Fibroblast of skin of left quadriceps (primary cell): ENCODE measurements at places on chromosomes 6 and 20.

GRCh38 chr6:6900569-6901204 lies 207.1 kb upstream of the RREB1 start:
- no peak for DNase-seq

DNA sequence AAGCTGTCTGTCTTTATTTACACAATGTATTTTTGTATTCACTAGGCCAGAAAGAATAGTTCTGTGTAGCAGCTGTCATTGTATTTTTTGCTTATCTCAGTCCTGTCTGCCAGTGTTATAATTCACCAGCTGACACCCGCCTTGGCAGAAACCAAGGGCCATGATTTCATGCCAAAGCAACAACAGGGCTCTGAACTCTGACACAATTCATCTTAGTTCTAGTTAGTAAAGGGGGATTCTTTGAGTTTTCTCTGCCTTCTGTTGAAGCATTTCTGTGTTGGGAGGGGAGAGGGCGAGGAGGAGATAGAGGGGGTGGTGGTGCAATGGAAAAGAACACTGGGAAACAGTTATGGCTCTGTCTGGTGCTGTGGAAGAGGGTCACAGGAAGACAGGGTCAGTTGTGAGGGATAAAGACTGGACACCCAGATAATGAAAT lies 684.6 kb upstream of the MARCKS start:
- DNase-seq: no peak

- no peak for DNase-seq
Observed at GRCh38 chr6:111566222-111566734, 39.4 kb downstream of the TRAF3IP2 start.

- DNase-seq: no peak
Observed at GRCh38 chr6:12363651-12364381, 73.7 kb downstream of the EDN1 start.

DNA sequence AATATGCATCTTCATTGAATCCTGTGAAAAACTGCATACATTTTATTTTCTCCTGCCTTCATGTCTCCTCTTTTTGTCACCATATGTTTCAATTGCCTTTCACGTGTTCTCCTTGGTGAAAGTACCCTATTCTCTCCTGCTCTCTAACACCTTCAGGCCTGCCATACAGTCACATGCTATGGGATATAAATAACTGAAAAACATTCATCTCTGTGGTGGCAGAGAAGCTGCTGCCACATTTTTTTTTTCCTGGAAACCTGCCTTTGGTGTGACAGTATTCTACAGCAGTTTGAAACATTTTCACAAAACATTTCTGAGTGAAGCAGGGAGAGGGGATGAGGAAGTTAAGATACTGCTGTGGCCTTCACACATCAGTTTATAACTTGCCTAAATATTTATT lies 44.8 kb upstream of the FBXL4 start:
- DNase-seq: no peak

GRCh38 chr6:32214126-32214525 lies 9.7 kb downstream of the NOTCH4 start:
- DNase-seq: no peak

GRCh38 chr6:79621579-79621978 lies 9.6 kb upstream of the SH3BGRL2 start:
- no peak for DNase-seq

DNA sequence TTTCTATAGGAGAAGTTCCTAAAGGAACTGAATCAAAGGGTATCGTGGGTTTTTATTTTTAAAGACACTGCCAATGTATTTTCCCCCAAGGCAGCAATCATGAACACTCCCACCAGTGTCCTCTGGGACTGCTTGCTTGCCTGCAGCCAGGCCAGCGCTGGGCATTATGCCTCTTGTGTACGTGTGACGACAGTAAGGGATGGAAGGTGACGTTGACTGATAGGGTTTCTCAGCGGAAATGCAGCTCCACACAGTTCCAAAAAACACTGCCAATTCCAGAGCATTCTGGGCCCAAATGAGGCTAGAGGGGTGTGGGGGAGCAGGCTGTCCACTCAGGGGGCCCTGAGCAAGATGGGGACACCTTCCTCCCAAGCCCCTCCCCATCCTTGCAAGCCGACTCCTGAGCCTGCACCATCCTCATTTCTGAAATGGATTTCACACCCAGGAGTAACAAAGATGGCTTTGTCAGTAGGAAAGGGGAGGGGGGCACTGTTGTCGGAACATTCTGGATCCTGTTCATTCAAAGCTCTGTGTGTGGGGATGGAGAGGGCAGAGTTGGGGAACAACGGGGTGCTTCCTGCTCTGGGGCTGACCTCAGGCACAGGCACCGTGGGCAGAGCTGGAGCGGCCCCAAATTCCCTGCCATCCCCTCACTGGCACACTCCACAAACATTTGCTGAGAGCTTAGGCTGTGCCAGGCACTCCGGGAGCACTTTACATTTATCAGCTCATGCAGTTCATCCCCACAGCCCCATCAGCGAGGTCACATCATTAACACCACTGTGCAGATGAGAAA lies 20.0 kb downstream of the PREX1 start:
- DNase-seq: no peak

DNA sequence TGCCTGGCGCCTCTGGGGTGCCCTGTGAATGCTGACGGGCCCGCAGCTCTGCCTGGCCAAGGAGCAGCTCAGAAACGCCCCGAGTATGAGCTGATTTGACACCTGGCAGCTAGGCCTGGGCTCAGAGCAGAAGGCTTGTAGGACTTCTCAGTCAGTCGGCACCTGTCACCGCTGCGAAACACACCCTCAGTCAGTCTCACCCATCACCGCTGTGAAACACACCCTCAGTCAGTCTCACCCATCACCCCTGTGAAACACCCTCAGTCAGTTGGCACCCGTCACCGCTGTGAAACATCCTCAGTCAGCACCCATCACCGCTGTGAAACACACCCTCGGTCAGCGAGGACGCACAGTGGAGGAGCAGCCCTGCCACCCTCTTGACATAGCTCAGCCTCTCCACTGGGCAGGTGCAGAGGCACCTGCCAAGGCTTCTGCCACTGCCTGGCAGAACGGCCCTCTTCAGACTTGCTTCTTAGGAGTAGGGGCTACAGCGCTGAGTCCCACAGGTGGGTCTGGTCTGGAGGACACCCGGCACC lies 109.0 kb downstream of the PSMB1 start:
- no peak for DNase-seq

DNA sequence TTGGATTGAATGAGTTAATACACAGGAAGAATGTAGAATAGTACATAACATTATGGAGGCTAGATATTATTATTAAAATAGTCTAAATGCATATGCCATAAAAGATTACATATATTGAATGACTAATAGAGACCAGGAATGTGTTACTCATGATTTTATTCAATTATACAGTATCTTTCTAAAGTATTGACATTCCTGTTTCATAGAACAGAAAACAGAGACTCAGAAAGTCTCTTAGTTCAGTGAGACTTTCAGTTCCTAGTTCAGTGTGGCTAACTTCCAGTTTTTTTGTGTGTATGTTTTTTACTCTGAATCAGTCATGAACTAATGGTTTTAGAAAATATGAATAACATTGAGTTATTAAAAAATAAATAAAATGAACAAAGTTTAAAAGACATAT lies 34.6 kb upstream of the TMEM244 start:
- peak; percentile 32 for DNase-seq

DNA sequence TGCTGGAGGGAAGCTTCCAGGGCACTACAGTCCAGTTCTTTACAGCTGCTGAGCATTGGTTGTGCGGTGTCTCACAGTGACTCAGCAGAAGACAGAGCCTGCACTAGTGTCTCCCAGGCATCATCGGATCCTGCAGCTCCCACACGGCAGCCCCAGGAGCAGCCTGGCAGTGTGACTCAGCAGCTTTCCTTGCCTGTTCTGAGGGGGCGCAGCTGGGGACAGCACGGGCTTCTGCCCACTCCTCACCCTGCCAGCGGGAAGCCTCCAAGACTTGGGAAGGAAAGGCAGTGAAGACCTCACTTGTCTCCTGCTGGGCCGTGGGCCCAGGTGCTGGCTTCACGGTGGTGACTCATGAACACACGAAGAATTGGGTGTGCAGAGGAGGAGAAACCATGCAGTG lies 165.4 kb downstream of the SYNDIG1 start:
- peak; percentile 73 for DNase-seq

GRCh38 chr6:84583784-84584183 lies 180.6 kb downstream of the TBX18 start:
- no peak for DNase-seq

GRCh38 chr20:1094751-1095150 lies 23.7 kb upstream of the PSMF1 start:
- peak; percentile 67 for DNase-seq

DNA sequence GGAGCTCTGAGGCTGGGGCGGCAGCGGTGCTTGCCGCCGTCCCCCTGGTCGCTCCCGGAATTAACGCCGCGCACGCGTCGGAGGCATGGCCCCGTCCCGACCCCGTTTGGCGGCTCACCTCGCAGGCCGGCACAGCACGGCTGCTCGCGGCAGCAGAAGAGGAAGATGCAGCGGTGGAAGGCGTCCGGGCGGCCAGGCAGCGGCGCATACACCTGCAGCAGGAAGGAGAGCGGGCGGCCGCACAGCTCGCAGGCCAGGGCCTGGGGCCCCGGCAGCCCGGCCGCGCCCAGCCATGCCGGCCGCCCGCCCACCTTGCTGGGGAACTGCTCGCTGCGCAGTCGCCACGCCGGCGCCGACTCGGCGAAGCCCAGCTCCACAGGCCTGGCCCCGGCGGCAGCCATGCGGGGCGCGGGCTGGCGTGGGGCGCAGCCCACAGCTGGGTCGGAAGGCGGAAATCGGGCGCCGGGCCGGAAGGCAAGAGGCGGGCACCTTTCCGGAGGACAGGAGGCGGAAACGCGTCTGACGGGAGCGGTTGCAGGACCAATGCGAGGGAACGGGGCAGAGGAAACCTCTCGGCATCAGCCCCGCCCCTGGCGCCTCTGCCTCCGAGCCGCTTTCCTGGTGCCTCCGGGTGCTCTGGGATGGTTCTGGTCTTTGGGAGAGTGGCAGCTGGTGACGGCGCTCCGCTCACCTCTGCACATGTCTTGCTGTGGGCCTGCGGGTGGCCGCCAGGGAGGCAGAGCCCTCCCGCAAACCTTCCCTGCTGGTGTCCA lies at the start of gene PDCD2:
PDCD2 (minus strand) TSS at position 457 of the 773 bp plus-strand sequence; CDS start at position 401, 56 bp downstream.
- DNase-seq: peak; percentile 66

DNA sequence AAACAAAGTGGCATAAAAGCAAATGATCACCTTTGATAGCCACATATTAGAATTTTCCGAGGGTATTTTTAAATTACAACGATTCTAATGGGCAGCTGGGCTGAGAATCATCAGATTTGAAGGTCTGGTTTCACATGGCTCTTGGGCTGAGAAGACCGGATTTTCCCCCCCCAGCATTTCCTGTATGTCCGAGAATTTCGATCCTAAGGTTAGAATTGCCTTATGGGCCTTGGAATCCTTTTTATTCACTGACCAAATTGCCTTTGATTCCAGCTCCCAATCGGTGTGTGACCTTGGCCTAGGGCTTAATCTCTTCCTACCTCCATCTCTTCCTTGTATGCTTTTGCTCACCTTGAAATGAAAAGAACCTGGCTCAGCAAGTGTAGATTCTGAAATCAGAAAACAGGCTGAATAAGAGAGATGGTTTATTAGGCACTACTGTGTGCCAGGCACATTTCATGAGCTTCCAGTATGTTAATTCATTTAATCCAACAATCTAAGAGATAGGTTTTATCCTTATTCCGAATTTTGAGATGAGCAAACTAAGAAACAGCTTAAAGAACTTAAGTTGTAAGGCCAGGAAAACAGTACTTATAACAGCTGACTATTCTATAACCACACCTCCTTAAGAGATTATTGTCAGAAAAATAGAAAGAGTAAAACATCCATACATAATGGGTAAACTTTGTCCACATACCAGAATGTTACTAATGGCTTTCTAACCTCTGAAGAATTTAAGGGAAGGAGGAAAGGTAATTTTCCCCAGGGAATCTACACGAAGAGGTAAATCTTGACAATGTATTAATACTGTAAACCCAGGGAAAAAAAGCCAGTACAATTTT lies 39.4 kb downstream of the HFE start:
- DNase-seq: no peak

- DNase-seq: no peak
Observed at GRCh38 chr20:47063407-47063806, 168.8 kb downstream of the EYA2 start.

- no peak for DNase-seq
Observed at GRCh38 chr6:53440336-53440945, 91.7 kb upstream of the ELOVL5 start.

DNA sequence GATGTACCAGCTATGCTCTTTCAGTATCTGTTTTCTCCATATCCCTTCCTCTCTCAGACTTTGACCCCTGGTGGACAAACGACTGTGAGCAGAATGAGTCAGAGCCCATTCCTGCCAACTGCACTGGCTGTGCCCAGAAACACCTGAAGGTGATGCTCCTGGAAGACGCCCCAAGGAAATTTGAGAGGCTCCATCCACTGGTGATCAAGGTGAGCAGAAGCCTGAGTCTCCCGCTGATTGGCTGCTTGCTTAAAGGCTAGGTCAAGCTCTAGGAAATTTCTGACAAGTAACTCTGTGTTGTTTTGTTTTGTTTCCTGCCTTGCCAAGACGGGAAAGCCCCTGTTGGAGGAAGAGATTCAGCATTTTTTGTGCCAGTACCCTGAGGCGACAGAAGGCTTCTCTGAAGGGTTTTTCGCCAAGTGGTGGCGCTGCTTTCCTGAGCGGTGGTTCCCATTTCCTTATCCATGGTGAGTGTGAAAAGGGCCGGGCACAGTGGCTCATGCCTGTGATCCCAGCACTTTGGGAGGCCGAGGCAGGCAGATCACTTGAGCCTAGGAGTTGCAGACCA lies 28.6 kb downstream of the C6orf89 start:
- DNase-seq: no peak

GRCh38 chr6:57265755-57266221 lies 43.7 kb upstream of the RAB23 start:
- DNase-seq: no peak

GRCh38 chr6:20931772-20932171 lies 397.5 kb downstream of the CDKAL1 start:
- no peak for DNase-seq

DNA sequence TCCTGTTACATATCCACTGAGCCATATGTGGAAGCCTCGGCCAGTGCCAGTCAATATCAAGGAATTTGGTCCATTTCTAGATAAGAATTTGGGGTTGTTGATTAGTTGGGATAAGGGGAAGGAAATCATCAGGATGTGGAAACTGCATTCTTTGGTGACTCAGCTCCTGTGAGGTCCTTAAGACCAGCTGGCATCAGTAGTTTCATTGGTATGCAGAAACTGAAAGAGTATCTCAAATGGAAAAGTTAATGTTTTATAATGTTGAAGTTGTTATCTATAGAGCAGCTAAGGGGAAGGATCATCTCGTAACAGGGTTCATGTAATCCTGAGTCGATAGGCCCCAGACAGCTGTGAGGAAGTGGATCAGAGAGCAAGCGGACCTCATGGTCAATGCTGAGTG lies 87.9 kb upstream of the PRND start:
- peak; percentile 65 for DNase-seq

DNA sequence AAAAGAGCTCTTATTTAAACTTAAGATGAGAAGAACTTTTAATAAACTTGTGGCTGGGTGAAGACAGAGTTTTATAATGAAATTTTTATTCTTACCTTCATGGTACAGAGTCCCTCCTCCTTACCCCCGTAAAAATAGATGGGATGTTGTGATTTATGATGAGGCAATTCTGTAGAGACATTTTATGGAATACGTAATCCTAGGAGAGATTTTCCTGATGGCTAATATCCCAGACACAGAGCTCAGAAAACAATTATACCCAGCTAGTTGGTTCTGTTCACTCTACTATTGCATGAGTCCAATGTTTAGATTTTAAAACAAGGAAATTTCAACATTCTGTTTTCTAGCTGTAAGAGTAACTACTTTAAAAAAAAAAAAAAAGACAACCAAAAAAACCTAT lies 43.4 kb downstream of the MTHFD1L start:
- no peak for DNase-seq
